ENCODE measurements at places on chromosomes 3 and 15.

DNA sequence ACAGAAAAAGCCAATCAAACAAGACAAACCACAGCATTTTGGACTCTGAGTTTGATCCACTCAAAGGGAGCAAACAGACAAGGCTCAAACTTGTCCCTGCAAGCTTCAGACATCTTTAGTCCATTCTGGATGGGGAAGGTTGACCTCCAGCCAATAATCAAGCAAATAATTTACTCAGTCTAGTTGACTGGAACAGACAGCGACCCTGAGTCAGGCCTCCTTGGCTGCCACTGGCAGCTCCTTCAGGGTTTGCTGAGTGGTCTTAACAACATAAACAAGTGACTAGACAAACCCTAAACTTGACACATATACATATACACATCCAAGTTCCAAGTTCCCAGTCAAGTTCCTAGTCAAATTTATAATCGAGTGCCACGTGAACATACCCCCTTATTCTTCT, 313.9 kb downstream of the POLQ start:
- no peak for DNase-seq

GRCh38 chr15:77493324-77493907, 72.7 kb downstream of the HMG20A start:
- peak; percentile 67 for DNase-seq

DNA sequence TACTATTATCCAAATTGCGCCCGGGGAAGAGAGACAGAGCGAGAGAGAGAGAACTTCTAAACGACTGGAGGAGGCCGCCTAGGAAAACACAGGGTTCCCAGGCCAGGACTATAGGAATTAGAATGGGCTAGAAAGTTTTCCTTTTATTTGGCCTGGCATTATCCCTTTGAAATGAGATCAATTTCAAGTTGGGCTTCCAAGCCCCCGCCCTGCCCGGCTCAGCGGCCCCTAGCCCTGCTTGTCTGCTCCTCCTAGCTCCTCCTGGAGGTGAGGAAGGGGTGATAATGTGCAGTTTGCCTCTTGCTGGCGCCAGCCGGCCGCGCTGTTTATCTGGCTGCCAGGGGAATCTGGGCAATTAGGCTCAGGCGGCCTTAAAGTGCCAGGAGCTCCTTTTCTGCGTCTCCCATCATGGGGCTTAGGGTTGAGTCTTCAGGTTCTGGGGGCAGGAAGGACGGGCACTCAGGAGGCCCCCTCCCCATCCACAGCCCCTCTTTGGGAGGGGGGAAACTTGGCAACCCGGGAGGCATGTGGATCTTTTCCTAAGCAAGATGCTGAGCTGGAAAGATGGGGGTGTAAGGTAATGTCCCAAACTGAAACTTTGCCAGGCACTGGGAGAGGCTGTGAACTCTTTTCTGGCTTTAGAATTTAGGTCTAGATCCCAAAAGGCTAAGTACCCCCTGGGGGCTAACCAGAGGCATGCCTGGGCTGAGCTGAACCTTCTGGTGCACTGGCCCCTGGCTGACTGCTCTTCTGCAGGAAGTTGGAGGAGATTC, 5.5 kb downstream of the SMAD6 start:
- DNase-seq = peak; percentile 52

GRCh38 chr15:74616366-74616939, 817 bp downstream of the CLK3 start:
- DNase-seq = peak; percentile 63

GRCh38 chr15:37083610-37084009, 16.7 kb downstream of the MEIS2 start:
- peak; percentile 43 for DNase-seq

GRCh38 chr3:140243575-140243974, 308.6 kb downstream of the CLSTN2 start:
- DNase-seq = no peak

DNA sequence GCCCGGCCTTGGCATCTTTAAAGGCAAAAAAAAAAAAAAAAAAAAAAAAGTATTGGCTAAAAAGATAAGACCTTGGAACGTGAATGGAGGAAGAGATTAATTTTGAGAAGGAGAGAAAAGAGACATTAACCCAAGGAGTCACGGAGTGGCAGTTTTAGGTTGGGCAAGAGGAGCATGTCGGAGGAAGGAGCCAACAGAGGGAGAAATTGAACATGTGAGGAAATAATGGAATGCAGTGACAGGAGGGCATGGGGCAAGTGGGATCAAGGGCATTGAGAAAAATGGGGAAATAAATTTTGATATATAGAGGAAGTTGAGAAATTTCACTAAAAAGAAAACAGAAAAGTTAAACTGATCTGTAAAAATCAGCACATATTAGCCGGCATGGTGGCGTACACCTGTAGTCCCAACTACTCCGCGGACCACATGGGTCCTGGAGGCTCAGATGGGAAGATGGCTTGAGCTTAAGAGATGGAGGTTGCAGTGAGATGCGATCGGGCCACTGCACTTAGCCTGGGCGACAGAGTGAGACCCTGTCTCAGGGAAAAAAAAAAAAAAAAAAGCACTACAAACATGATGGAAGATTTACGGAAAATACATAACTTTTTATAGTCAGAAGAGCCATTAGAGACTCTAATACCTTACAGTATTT, 1.2 kb downstream of the HAUS2 start:
- DNase-seq = no peak

- DNase-seq = no peak
Observed at GRCh38 chr15:47095833-47096232, 621.5 kb upstream of the SEMA6D start.

DNA sequence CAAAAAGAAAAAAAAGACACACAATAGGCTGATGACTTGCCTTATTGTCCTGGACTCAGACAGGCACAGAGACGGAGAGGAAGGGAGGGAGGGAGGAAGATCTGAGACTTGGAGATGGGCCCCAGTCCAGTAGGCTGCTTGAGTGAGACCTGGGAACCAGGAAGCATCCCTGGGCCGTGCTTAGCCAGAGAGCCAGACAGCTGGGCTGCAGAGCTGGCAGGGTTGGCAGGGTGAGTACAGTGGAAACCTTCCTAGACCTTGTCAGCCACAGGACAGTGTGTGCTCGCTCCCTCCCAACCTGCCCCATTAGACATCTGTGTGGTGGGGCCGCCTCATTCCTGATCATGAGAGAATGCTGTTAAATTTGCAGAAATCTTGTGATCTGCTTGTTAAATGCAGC, 107.9 kb upstream of the ALDH1A3 start:
- DNase-seq = no peak

DNA sequence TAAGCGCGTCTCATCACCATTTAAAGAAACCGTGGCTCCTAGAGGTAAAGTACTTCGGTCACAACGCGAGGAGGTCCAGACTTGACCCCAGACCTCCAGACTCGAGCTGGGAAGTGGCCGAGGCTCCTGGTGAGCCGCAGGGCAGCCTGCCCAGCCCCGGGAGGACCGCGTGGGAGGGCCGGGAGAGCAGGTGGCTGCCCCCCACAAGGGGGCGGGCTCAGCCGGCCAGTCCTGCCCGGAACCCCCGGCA, at the start of gene SLC27A2:
Gene SLC27A2 (plus strand): TSS at position 228 of the 250 bp plus-strand sequence. CDS start 232 bp downstream, outside the sequence.
- no peak for DNase-seq

- peak; percentile 16 for DNase-seq
Observed at GRCh38 chr3:7382293-7383010, 521.5 kb downstream of the GRM7 start.

DNA sequence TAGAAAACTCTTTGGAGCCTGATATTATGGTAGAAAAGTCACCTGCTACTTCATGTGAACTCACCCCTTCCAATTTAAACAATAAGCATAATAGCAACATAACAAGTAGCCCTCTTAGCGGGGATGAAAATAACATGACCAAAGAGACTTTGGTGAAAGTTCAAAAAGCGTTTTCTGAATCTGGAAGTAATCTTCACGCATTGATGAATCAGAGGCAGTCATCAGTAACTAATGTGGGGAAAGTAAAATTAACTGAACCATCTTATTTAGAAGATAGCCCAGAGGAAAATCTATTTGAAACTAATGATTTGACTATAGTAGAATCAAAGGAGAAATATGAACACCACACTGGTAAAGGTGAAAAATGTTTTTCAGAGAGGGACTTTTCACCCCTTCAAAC, 5.1 kb upstream of the SCG5 start:
- no peak for DNase-seq

DNA sequence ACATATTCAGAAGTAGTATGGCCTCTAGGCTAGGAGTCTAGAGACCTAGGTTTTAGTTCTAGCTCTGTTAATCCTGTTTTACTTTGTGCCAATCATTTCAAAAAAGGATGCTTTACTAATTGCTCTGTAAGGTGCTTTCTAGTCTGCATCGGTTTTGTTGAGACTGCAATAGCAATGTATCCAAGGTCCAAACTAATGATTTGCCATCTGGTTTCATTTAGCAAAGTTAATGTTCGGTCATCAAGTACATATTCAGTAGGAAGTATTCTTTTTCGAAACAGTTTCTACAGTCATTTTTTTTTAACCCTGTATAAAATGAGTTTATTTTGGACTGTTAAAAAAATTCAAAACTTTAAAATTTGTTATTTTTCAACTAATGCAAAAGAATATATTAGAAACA, 2.0 kb upstream of the GALK2 start:
- no peak for DNase-seq

DNA sequence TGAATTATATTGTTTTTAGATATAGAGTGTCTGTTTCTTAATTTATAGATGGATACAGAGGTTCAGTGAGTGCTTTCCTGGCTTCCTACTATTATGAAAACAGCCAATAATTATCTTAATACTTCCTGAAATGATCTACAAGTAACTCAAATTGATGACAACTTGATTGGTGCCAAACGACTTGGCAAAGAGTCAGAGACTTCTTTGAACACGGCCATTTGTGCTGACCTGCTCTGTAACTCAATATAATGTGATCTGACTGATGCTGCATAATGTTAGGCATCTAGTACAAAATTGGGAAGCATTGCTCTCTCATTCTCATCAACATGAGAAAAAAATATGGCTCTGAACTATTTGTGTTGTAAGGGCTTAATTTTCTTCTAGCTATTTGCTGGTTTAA, 193.9 kb downstream of the DIPK2A start:
- DNase-seq = no peak
